ENCODE measurements at places on chromosomes 1 and 21.
A peak's percentile ranks its signal among the peaks of the same experiment; 100 is the strongest.

DNA sequence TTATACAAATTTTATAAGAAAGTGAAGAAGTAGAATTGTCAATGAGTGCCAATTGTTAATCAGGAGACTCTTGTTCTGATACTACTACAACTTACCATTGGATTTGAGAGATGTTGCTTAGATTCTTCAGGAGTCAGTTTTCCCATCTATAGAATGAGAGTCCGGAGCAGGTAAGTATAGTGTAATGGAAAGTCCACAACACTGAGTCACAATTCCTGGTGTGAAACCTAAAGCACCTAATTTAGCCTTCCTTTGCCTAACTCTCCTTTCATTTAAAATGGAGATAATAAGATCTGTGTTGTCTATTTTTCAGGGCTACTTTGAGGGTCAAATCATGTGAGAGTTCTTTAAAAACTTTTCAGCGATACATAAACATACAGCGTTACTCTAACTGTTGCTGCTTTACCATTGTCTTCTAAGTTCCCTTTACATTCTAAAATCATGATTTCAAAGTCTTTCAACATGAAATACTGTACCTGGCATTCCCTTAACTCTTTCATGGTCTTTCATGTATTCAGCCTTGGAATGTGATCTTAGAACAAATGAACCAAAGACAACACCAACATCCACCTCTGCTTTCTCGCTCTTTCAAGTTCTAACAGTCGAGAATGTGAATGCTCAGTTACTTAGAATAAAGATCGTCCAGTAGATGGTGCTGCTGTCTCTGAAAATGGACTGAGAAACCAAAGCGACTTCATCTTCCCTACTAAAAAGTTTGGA lies 90.9 kb downstream of the SLC30A10 start:
- DNase-seq: peak; percentile 40

DNA sequence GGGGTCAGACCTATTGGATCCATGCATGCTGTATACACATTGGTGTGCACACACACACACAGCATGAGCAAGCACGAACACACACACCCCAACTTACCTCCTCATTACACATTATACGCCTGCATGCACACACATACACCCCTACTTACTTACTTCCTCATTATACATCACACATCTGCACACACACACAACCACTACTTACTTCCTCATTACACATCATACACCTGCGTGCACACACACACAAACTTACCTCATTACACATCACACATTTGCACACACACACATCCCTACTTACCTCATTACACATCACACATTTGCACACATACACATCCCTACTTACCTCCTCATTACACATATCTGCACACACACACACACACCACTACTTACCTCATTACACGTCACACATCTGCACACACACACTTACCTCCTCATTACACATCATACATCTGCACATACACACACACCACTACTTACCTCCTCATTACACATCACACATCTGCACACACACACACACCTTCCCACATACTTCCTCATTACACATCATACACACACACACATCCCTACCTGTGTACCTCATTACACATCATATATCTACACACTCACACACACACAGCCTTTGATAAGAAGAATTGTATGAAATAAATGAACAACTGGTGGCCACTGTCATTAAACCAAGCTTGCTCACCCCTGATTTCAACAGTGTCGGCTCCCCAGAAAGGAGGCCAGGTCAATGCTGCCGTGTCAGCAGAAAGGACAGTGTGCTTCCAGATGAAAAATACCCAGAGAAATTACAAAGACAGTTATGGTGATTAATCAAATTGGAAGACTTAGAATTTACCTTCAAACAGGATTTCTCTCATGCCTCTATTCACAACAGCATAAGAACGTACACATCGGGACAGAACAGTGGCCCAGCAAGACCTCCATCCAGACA lies 117.8 kb downstream of the SETD4 start:
- no peak for DNase-seq

GRCh38 chr21:36909901-36910561 lies 56.4 kb downstream of the HLCS start:
- no peak for DNase-seq

DNA sequence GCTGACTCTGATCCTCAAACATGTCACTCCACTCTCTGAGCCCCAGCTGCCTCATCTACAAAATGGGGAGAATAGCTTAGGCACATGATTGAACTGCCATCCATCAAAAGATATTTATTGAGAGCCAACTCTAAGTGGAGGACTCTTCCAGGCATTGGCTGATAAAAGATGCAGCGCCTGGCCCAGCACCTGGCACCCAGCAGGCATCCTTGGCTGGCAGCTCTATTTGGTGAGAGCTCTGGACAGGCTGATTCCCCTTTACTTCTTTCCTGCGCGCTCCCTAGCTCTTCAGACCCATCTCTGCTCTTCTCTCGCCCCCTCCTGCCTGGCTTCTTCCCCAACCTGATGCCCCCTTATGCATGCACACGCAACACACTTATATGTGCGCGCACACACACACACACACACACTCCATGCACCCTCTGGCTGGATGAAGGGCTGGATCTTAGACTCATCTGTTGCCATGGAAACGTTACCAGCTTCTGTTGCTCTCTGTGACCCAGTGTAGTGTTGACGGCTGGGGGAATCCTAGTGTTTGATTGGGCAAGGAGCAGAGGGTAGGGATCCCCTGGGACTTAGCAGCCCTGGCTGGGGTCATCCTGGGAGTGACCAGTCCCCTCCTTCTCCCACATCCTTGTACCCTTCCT lies 49.3 kb downstream of the VWA5B1 start:
- DNase-seq: no peak

DNA sequence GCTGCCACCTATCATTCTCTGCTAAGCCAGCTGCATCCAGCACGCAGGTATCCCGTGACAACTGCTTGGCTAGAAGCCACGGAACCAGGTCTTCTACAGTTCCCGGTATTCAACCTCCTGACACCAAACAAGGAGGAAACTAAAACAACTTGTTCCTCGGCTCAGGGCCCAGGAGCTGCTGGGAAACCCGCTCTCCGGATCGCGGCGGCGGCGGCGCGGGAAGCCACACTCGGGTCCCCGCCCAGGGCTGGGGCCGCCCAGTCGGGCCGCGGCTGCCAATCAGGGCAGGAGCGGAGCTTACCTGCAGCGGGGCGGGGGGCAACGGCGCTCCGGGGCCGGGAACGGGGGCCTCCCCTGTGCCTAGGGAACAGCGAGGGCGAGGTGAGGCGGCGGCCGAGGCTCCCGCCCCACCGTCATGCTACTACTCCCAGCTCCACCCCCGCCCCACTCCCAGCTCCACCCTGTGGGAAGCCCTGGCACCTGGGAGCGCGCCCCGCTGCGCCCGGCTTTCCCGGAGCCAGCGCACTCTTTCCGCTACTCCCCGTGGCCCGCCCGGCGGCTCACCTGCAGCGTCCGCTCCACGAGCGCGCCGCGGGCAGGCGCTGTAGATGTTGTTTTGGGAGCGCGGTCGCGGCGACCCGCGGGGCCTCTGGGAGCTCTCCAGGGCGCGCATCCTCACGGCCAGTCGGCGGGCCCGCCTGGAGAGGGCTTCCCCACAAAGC lies 12.1 kb downstream of the IL24 start:
- DNase-seq: no peak

DNA sequence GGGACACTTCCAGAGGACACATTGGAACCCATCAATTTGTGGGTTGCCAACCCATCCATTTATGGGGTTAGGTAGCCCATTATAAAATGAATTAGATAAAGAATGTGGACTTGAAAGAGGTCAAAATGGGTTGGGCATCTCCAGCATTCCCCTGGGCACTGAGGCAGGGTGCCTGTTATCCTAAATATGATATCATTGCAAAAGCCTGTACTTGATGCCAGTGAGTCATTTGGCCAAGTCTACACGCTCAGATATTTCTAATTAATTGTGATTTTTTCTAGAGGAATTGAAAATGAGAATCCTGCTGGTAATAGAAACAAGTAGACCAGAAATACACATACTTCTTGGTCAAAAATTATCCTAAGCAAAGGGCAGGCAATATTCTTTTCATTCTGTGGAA lies 21.9 kb upstream of the NBL1 start:
- no peak for DNase-seq

DNA sequence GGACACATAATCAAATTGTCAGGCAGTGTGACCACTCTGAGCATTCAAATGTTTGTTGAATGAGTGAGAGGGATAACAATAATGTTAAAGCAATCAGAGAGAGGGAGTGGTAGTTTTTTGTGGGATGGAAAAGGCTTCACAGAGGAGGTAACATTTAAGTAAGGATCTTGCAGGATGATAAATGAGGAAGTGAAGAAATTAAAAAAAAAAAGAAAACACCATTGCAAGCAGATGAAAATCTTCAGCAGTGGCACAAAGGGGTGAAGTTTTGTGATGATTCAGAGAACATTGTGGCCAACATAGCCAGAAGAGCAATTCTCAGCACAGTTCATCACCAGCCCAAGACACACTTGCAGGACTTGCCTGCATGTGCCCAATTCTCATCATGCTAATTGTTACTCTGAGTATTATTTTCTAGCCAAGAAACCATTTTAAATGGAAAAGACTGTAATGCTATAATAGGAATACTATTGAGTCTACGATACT lies 35.0 kb downstream of the OVGP1 start:
- no peak for DNase-seq

- no peak for DNase-seq
Observed at GRCh38 chr1:66364578-66365391, 169.2 kb upstream of the SGIP1 start.

DNA sequence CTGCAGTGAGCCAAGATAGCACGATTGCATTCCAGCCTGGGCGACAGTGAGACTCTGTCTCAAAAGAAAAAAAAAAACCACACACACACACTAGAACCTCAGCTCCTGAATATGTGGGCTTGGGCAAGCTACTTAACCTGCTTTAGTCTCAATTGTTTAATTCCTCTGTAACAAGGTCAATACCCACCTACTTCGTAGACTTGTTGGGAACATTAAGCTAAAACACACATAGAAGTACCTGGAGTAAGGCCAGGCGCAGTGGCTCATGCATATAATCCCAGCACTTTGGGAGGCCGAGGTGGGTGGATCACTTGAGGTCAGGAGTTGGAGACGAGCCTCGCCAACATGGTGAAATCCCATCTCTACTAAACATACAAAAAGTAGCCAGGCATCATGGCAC lies 77.1 kb downstream of the CLSTN1 start:
- DNase-seq: no peak

DNA sequence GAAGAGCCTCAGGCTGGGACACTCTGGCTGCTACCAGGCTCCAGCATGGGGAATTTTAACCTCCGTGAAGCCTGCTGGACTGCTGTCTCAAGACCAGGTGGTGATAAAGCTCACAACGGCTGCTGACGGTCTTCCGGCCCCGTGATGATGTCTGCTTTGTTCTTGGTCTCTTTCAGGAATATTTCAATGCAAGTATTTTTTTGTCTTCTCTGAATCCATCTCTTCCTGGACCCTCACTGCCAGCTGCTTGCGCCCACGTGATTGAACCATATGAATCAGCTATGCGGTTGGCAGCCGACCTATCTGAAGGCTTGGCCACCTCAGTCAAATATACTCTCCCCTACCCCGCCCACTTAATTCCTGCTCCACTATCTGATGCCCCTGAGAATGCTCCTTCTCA lies 14.6 kb upstream of the SLC6A17 start:
- no peak for DNase-seq

GRCh38 chr1:100499194-100499811 lies 38.6 kb upstream of the GPR88 start:
- no peak for DNase-seq

DNA sequence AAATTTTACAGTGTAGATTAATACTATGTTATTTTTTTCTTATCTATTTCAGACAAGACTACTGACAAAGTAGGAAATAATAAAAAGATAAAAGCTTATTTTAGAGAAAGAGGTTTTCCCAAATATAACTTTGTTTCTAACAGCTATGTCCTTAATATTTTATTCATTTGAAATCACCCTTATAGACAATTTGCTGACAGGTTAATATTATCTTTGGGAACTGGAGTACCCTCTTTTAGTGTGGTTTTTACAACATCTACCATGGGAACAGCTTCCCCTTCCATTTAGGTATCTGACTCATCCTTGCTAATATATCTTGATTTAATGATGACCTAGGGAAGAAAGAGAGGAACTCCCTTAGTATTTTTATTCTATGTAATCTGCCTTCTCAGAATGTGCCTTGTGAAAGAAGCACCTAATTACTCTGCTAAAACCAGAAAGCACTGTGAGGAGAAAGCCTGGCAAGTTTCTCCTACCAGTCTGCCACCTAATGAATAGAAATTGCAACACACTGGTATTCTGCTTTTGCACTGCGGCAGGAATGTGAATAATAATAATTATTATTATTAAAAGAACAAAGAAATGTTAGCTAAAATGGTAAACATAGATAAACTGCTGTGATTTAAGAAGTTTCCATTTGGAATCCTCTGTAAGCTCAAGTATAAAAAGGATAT lies 192.8 kb downstream of the PDE4B start:
- DNase-seq: no peak

GRCh38 chr1:146036965-146037646 lies 15.6 kb upstream of the HJV start:
- DNase-seq: no peak

- DNase-seq: no peak
Observed at GRCh38 chr1:243974451-243975292, 76.4 kb upstream of the ZBTB18 start.

DNA sequence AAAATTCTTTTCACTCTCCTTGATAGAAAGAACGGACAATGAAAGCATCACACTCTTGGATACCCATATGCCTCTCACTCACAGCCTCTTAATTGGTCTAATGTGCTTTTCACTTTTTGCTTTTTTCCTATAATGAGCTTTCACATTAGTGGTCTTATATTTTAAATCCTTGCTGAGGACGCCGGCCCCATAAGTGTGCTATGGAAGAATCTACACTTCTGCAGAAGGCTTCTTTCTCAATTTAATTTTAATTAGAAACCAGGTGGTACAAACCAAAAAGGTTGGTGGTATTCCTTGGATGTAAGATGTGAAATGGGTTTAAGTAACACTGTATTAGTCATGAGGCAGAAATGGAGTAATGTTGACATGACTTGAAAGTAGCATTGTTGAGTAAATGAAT lies 190.6 kb upstream of the NFIA start:
- no peak for DNase-seq

DNA sequence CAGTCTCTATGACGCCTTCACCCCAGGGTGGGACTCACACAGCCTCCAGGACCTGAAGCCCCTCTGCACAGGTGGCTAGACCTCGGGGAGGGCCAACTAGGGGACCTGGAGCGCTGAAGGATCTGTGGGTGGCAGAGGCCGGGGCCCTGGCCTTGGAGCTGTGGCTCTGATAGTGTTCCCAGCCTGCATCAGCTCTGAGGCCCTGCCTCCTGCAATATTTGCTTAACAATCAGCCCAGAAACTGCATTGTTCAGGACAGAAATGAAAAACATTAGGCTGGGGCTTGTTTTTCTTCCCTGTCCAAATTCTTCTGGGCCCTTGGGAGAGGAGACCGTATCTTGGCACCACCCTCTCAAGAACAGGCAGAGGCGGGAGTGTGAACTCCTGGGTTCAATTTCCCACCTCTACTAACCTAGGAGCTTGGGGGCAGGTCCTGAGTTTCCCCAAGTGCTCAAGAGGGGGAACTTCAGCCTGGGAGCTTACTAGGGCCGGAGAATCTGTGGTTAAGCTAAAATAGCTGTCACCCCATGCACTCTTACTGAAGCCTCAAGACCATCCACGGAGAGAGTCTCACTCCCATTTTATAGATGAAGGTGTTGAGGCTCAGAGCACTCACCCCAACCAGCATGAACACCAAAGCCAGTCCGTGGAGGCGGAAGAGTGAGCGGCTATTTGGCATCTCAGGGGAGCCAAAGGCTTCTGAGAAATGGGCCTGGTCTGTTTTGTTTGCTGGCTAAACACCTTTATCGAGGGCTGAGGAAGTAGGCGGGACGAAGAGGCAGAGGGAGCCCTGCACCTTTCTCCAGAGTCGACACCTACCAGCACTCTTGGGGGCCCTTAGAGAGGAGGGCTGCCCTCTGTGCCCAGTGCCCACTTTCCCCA lies 18.8 kb upstream of the CASZ1 start:
- no peak for DNase-seq

Data from D721Med (cell line).